ENCODE measurements at places on chromosomes 4 and X. TPM values are rescaled to one million over a fixed set of nuclear protein-coding genes. Genes with fewer than 3 reads are reported as not detected.

DNA sequence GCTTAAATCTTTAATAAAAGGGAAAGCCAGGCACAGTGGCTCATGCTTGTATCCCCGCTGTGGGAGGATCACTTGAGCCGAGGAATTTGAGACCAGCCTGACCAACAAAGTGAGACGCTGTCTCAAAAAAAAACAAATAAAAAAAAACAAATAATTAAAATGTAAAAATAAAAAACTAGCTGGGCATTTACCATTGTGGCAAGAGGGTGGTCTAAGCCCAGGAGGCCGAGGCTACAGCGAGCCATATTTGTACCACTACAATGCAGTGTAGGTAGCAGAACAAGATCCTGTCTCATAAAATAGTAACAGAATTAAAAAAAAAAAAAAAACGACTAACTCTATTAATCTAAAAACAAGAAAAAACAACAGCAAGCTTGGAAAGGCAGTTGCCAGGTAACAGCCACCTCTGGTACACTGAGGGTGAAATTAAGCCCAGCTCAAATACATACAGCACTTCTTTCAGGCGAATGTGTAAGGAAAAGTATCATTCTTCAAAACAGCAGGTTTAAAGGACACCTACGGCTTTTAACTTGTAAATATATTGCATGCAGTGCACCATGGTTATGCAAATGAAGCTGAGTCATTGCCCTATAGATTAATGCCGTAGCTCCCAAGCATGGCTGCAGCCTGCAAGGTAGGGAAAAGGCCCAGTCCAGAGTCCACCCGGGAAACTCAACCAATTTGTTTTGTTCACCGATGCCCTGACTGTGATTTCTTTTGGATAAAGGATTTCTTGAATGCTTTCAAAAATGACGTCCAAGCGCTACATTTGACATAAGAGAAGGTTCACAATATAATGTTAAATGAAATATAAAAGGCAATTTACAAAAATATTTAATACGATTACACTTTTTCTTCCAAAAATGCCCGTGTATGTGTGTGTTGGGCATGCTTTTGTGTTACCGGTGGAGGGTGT lies 14.5 kb upstream of the TXLNG start:
- no peak for DNase-seq

The CPE gene
- total RNA-seq = not detected

The VCX gene
- total RNA-seq = not detected

GRCh38 chrX:154818916-154819770 lies 13.9 kb upstream of the MPP1 start:
- no peak for DNase-seq

GRCh38 chr4:1523506-1523905 lies 117.3 kb upstream of the NKX1-1 start:
- DNase-seq = no peak

DNA sequence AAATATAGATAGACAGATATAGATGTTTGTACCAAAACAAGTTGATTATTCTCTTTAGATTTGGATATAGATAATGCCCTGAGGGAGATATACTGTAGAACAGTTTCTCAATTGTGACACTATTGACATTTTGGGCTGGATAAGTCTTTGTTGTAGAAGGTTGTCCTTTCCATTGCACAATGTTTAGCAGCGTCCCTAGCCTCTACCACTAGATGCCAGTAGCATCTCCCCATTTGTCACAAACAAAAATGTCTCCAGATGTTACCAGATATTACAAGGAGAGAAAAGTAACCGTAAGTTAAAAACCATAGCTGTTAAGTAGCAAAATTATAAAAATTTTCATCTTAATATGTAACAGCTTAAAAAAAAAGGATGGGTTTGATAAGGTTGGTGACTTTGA lies 2595.3 kb downstream of the ARAP2 start:
- DNase-seq = no peak

GRCh38 chrX:132119821-132120515 lies 7.9 kb downstream of the FRMD7 start:
- DNase-seq = no peak

DNA sequence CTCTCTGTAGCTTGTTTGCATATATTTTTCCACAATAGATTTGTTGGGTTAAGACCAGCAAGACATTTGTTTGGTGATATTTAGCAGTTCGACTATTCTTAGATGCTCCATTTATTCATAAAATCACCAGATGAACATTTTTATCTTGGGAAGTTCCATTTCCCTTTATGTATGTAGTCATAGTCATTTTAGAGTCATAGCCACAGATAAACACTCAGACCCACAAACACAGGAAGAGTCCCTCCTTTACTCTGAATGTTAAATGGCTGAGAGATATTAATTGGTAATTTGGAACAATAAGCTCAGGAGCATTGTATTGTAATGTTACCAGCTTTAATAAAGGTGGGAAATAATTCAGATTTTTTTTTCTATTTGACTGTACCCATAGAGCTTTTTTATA lies 1608.7 kb downstream of the STIM2 start:
- no peak for DNase-seq

- DNase-seq = no peak
These were observed 892.1 kb upstream of the INTU start for GRCh38 chr4:126740687-126741086.

- no peak for DNase-seq
These were observed 24.9 kb downstream of the DOCK11 start for GRCh38 chrX:118520216-118521206.

The RNF175 gene
- total RNA-seq = not detected

The ARHGAP10 gene
- total RNA-seq = 0.34 TPM

- no peak for DNase-seq
These were observed 197.0 kb upstream of the MAD2L1 start for GRCh38 chr4:120263618-120264017.

The ADAMTS3 gene
- total RNA-seq = not detected

The GSX2 gene
- total RNA-seq = 0.58 TPM

The RBM46 gene
- total RNA-seq = not detected

The LRIT3 gene
- 0.32 TPM for total RNA-seq

GRCh38 chr4:27930976-27931375 lies 1070.3 kb downstream of the STIM2 start:
- no peak for DNase-seq

GRCh38 chr4:116217781-116218180 lies 867.6 kb downstream of the TRAM1L1 start:
- no peak for DNase-seq

The LEF1 gene
- 1.6 TPM for total RNA-seq

DNA sequence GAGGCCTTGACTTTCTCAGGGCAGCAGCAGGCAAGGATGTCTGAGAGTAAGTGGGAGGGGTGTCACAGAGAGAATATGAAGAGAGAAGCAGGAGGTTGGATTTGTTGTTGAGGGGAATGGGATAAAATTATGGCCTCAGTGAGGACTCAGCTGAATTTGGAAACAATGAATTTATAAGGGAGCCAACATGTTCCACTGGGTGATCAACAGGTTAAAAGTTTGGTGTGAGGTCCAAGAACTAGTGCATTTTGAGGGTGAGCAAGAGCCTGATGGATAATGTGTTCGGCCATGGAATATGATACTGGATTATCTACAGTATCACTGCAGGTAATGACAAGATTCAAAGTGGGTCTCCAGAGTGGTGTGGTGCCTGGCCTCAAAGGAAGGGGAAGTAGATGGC lies 33.5 kb downstream of the LIMCH1 start:
- DNase-seq = no peak

Data from B cell (primary cell).